ENCODE measurements at places on chromosomes 4 and X. TPM values are rescaled to one million over a fixed set of nuclear protein-coding genes. Genes with fewer than 3 reads are reported as not detected.

- no peak for DNase-seq
These were observed 584.3 kb upstream of the SMIM31 start for GRCh38 chr4:164169591-164169990.

DNA sequence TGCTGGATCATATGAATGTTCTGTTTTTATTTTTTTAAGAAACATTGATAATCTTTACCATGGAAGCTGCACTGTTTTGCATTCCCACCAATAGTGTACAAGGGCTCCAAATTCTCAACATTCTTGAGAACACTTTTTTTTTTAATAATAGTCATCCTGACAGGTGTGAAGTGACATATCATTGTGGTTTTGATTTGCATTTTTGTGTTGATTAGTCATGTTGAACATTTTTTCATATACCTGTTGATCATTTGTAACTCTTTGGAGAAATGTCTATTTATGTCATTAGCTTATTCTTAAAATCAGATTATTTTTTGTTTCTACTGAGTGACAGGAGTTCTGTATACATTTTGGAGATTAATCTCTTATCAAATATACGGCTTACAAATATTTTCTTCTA, 408.5 kb downstream of the GLUD2 start:
- no peak for DNase-seq

GRCh38 chrX:136325377-136325776, 24.6 kb downstream of the ADGRG4 start:
- DNase-seq, result no peak

DNA sequence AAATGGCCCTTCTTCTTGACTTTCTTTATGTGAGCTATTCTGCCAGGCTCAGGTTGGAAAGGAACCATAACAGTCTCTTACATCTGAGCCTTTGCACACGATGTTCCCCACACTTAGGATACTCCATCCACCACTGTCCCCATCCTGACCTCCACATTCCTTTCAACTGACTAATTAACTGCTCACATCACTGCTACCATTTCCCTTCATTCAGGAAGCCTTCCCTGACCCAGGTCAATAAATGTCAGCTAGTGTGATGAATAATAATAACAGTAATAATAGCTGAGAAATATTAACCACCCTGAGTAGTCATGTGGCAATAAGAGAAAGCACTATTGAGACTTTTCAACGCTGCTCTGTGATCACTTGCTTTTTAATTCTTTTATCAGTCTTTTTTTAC, 291.7 kb downstream of the KCNIP4 start:
- no peak for DNase-seq

- no peak for DNase-seq
These were observed 121.6 kb downstream of the SLC4A4 start for GRCh38 chr4:71460371-71460770.

DNA sequence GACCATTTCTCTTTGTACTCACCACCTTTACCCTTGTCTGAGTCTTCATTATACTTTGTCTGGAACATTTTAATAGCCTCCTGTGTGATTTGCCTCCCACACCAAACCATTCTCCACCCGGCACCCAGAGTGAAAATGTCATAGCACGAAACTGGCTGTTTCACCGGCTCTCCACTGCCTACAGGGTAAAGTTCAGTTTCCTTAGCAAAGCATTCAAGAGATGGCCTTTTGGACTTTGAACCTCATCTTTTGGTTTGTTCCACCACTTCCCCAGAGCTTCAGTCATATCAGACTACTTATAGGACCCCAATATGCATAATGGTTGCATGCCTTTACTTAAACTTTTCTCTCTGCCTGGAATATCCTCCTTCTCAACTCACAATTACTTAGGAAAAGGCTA, 38.3 kb downstream of the RAP2C start:
- DNase-seq, result no peak

GRCh38 chr4:114081783-114082182, 102.3 kb upstream of the ARSJ start:
- DNase-seq, result no peak

DNA sequence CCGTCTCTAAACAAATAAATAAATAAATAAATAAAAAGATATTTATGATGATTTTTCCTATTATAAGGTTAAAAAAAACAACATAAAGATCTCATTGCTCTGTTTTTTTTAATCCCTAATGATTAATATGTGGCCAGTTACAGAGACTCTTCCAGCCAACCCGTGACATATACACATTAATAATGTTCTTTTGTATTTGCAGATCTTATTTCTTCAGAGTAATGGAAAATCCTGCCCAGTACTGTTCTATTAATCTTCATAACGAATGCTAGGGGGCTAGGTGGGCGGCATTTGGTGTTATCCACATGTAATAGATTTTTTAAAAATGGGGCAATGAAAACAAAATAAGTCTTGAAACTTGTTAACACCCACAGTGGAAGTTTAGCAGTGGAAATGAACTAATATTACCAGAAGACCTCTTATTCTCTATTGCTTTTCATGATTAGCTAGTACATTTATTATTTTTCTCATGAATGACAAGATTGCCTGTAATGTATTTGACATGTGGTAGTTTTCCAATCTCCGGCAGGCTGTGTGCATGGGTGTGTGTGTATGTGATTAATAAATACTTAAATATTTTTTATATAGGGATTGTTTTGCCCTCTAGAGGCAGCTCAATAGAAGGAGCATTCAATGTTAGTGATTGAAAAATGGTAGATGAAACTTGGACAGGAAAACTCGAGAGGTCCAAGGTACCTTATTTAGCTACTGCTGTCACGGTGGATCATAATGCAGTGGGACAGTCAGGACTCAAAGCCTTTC, 457.4 kb downstream of the IL1RAPL1 start:
- DNase-seq, result no peak

DNA sequence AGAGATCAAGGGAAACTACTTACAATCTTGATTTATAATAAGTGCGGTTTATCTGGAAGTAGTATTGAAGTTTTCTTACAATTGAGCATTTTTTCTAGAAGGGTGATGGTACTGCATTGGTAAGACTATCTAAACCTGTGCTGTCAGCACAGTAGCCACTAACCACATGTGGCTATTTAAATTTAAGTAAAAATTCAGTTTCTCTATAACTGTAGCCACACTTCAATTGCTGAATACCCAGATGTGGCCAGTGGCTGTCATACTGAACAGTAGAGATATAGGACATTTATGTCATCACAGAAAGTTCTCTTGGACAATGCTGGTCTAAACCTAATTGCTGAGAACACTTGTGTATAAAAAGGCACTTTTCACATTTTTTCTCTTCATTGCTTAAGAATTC, 222.7 kb downstream of the CBR4 start:
- DNase-seq, result no peak

DNA sequence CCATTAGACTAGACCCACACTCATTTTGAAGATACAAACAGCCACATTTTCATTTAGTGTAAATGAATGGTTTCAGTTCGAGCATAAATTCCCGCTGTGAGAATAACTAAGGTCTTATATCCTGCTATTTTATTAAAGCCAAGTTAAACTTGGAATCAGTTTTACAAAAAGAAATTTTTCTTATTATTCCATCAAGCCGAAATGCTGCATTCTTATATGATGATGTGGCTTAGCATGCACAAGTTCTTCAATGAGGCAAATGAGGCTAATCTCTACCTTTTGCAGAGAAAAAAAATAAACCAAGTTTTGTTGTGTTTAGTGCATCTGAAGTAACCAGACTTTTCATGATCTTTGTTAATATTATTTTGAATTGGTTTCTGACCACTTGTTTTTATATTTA, 953.9 kb upstream of the PCDH10 start:
- no peak for DNase-seq

FGFBP1 gene
- not detected for total RNA-seq

DNA sequence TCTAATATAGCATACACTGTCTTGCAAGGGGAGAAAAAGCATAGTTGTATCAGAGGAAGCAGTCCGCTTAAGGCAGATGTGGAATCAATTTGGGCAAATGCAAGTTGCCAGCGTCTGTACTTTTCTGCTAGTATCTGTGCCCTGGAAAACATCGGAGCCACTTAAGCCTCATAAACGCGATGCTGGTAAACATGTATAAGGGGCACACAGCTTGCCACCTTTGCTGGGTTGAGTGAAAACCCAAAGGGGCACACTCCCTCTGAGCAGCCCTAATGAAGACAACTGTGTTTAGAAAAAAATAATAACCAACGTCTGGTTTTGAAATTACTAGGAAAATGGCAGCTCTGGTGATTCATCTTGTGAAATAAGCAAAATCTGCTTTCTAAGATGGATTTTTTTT, 24.3 kb downstream of the SMIM20 start:
- no peak for DNase-seq

DNA sequence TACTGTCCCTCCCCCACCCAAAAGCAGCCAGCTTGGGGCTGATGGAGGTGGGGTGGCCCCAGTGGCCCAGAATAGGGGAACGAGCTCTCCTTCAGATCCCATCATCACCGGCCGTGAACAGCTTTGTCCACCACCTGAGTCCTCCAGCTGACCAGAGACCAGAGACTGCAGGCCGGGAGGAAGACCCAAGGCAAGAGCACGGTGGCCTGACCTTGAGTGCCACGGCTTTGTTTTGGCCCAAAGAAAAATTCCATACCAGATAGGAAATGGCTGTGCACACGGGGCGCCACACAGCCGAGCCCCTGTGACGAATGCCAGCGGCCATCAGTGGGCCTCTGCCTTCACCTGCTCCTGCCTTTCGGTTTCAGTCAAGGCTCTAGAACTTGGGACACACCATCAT, 5.2 kb downstream of the HMX1 start:
- no peak for DNase-seq

STARD8 gene
- 10.6 TPM for total RNA-seq

DNA sequence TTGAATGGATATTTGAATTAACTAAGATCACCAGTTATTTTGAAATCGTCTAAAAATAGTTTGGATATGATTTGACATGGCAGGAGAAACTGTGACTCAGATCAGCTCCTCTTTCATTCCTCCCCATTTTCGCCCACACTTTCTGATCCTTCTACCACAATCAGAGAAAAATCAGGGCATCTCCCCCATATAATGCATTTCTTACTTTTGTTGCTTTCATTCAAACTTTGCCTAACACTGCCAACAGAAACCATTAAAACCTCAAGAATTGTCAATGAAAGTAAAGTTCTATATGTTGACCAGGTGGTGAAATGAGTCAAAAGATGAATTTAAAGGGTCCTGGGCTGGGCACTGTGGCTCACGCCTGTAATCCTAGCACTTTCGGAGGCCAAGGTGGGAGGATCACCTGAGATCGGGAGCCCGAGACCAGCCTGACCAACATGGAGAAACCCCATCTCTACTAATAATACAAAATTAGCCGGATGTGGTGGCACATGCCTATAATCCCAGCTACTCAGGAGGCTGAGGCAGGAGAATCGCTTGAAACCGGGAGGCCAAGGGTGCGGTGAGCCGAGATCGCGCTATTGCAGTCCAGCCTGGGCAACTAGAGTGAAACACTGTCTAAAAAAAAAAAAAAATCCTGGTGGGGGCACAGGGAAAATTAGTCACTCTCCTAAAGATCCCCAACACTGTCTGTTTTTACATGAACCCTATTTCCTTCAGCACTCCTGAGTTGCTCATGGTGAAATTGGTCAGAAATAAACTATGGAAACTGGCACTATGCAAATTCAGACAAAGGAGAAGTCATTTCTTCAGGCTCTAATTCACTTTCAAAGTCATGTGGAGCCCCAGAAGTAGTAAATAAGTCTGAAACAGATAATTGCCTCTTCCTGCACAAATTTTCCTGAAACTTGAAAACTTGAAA, 122.8 kb upstream of the NOCT start:
- DNase-seq, result no peak

DNA sequence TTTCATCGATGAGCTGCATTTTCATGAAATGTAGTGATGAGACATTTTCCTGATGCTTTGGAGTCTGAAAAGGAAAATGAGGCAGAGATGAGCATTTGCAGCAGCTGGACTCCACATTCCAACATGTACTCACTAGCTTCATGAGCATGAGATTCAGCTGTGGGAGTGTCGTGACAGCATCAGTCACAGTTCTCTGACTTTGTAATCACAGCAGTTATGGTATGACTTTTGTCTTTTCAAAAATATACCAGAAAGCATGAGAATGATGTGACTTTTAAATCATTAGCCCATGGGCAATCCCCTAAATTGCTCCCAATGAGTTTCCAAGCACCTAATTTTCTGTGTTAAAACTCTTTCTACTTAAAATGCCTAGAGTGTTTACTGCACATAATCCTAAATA, 18.3 kb upstream of the MSL3 start:
- DNase-seq, result no peak

GRCh38 chr4:82706349-82707000, 92.1 kb downstream of the SCD5 start:
- DNase-seq, result no peak

- peak; percentile 37 for DNase-seq
These were observed at the start of gene CHRDL1 for GRCh38 chrX:110795645-110796406. Gene CHRDL1 (minus strand): TSS chrX:110795817. CDS start chrX:110792181, 3,636 bp downstream.

- no peak for DNase-seq
These were observed 123.5 kb downstream of the TMEM144 start for GRCh38 chr4:158333820-158334219.

GRCh38 chr4:148375584-148375983, 66.6 kb downstream of the NR3C2 start:
- DNase-seq, result no peak

- DNase-seq, result no peak
These were observed 68.9 kb upstream of the TRAM1L1 start for GRCh38 chr4:117154251-117154650.

DNA sequence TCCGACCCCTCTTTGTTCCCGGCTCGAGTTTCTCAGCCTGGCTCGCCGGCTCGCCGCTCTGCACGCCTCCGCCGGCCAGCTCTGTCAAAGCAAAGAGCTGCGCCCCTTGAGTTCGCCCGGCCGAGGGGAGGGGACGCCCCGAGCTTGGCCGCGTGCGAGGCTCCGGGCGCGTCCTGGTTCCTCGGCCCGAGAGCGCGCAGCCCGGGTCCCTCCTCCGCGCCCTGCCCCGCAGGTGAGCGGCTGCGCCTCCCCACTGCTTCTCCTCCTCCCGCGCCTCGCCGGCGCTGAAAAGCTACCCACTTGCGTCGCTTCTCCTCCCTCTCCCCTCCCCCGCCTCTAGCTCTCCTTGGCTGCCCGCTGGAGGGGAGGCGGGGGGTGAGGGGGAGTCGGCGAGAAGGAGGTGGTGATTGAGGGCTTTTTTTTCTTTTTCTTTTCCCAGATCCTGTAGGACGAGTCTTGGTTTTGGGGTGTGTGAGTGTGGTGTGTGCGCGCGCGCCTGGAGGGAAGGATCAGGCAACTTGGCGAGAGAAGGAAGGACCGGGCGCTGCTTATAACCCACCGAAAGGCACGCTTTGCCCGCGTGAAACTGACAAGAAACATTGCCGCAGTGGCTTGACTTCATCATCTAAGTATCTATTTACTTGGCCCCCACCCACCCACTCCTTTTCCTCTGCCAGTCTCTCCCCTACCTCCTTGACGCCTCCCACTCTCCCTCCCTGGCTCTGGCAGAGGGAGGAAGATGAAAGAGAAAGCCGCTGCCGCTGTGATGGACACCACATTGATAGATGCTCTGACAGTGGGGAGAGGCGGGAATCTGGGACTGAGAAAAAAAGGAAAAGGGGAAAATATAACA, at the start of gene LEF1:
Gene LEF1, minus strand, starts transcription at position 262 of the 853 bp plus-strand sequence. CDS start 1,165 bp downstream, outside the sequence.
- no peak for DNase-seq

- DNase-seq, result peak; percentile 44
These were observed 106.1 kb downstream of the PBDC1 start for GRCh38 chrX:76279007-76279406.

All from left lobe of liver (tissue), 2 donors.